Amniotic epithelial cell (primary cell): ENCODE measurements at places on chromosomes 2 and 18.
A peak's percentile ranks its signal among the peaks of the same experiment; 100 is the strongest.

DNA sequence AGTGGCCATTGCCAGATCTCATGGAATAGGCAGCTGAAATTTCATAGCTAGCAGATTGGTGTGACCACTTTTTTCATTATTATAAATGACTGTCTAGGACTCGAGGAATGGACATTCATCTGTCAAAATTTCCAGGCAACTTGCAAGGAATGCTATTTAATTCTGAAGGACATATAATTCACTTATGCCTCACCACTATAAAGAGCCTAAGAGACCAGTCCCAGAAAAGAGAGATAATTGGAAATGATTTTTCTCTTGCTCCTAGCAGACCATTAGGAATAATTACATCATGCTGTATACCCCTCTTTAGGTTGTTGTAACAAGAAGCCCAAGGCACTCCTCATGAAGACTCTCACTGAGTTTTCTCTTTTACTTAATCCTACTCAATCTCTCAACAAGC, 557.4 kb upstream of the RAB6C start:
- no peak for DNase-seq

- DNase-seq = no peak
Measured at GRCh38 chr2:222239091-222239490, 59.7 kb downstream of the PAX3 start.

DNA sequence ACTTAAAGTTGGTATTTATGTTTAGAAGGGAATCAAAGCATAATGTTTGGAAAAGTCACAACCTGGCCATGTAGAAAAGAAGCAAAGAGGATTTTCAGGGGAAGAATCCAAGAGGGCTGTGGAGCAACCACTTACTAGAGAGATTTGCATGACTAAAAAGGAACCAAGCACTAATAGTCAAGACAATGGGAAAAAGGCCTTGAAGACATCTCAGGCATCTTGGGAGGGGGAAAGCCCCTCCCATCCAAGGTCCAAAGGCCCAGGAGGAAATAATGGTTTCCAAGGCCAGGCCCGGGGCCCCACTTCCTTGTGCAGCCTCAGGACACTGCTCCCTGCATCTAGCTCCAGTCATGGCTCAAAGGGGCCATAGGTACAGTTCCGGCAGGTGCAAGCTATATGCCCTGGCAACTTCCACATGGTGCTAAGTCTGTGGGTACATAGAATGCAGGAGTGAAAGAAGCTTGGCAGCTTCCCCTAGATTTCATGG, 128.1 kb downstream of the EIPR1 start:
- DNase-seq = no peak

- no peak for DNase-seq
Measured at GRCh38 chr2:37291680-37292079, 33.0 kb downstream of the PRKD3 start.

- peak; percentile 90 for DNase-seq
Measured at GRCh38 chr18:61589053-61589723, 256.0 kb downstream of the CDH20 start.

DNA sequence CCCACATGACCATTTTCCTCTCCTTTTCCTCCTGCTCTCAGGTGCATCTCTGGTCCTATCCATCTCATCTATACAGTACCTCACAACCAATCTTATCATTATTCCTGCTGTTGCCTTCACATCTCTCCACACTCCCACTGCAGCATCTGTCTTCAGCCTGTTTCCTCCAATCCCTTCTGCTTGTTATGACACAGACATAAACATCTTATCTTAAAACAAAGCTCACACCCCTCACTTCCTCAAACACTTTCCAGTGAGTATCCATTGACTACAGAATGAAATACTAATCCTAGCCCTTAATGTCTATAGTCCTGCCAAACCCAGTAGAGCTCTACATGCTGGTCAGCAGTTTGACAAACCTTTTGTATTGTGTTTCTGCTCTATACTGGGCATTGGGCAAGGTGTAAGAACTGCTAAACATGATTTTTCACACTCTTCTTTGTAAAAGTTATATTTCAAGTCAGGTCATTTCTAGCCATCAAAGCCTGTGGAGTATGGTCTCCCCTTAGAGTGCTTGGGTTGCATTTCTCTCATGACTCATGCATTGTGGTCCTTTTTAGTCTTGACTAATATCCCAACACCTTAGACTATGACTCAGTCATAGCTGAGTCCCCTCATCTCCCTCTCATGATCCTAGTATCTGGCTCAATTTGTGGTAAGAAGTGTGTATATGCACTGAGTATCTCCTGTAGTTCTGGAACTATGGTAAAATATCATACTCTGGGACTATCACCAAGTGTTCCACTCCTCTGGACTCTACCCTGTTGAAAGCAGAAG, 187.0 kb downstream of the CYRIA start:
- DNase-seq = no peak

DNA sequence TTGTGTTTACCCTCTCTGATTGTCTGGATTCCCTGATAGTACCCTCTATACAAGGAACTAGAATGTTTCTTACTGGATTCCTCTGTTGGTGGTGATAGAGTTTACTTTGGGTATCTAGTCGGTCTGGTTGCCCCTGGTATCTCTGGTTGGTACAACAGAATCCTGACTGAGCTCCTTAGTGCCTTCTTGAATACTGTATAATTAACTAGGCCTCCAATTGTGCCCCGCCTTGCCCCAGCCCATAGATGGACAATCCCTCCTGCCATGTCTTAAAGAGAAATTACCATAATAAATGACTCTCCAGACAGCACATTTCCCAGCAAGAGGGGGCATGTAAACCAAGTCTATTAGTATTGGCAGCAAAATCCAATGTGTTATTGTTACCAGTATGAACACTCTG, 2.3 kb downstream of the SCN1A start:
- DNase-seq = no peak

GRCh38 chr2:234512884-234513669, 16.2 kb upstream of the ARL4C start:
- DNase-seq = peak; percentile 51

GRCh38 chr2:112033600-112033999, 21.5 kb upstream of the TMEM87B start:
- peak; percentile 90 for DNase-seq

DNA sequence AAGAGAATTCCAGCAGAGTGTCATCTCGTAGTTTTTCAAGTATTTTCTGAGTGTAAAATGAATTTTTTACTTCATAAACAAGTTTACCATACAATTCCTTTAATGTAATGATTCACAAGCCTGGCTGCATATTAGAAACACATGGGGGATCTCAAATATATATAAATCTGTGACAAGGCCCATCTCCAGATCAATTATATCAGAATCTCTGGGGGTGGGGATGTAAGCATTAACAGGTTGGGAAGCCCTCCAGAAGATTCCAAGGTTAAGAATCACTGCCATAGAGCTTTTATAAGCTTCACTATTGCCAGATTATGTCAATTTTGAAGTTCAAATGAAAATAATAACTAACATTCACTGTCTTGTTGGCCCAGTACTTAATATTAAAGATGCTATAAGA, 111.2 kb downstream of the BAZ2B start:
- no peak for DNase-seq

DNA sequence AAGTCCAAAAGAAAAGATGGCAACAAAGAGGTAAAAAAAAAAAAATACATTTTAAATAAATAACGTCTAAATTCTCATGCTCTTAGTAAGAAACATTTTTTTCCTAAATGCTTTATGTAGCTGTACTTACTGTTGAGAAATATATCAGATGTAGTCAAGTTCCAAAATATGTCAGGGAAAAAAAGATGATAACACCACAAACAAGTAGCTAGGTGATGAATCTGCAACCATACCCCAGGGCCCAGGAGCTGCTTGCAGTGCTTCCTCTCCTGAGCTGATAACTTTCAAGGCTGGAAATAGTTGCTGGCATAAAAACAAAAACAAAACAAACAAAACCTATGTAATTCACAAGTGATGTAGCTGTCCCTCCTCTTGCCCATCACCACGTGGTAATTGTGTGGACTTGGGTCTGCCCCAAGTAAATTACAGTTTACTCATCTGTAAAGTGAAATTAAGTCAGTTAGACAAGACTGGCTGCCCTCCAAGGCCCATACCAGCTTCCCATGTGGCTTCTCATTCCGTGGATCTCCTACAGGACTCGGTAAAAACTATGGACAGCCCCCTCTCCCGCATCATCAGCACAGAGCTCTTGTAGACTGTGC, 82.6 kb downstream of the SP100 start:
- peak; percentile 60 for DNase-seq

GRCh38 chr2:102336502-102336945, 19.1 kb upstream of the IL18R1 start:
- peak; percentile 70 for DNase-seq

- DNase-seq = no peak
Measured at GRCh38 chr18:45930963-45931362, 36.2 kb downstream of the EPG5 start.

DNA sequence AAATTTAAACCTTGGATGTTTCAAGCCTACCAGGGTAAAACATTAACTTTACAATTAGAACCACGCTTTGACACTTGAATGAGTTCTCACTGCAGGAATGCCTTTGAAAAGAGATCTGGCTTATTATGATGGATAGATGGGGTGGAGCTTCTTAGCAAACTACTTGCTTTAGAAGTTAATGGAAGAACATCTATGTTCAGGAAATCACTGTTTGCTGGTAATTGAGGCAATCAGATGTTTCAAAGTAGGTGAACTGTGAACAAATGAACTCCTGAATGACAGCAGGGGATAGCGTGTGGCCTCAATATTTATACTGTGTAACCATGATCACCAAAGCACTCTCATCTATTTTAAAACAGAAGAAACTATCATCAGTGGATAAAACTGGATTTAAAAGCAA, 383.6 kb downstream of the PIK3C3 start:
- no peak for DNase-seq

- peak; percentile 96 for DNase-seq
Measured at GRCh38 chr2:237886685-237887481, 27.5 kb downstream of the RAMP1 start.

GRCh38 chr18:5311301-5311989, 15.9 kb upstream of the ZBTB14 start:
- DNase-seq = no peak

DNA sequence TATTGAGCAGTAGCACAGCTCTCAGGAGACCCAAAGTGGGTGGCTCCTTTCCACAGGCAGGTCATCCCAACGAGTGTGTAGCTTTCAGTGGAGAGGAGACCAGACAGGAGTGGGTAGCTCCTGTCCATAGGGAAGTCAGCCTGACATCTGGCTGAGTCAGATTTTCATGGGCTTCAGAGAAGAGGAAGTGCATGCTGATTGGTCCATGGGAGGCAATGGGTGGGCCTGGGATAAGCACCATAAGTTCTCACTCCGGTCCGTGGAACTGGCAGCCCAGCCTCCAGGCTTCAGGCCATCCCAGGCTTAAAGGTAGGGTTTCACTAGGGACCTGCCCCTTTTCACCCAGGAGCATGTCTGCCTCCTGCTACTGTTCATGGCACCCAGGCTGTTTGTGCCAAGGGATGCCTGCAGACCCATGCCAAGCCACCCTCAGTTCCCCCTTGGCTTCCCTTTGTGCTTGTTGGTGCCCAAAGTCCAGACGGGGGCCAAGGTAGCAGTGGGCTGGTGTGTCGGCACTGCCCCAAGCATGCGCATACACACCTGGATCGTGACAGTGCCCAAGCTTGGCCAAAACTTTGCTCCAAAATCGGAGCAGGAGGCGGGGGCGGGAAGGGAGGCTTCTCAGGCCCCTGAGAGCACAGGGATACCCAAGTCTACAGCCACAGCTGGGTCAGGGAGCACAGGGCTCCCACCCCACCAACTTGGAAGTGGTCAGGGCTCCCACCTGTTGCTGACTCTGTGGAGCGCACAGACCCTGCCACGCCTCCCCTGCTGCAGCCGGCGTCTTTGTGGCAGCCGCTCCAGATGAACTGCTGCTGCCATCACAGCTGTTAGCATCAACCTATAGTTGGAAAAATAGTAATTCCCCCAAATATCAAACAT, 26.4 kb downstream of the MARCHF7 start:
- no peak for DNase-seq

DNA sequence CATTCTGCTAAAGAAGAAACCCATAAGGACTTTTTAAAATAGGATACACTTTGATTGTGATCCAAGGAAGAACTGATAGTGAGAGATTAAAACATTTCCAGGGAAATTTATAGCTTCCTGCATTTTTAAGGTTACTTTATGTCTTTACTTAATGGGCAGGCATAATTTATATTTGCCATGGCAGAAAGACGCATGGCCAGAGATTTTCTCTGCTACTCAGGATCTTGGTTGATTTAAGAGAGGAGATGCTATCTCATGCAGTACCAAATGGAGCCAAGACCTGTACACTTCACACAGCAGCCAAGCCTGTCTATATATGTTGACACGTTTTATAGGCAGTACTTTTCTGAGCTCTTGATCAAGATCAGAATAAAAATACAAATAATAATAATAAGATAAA, 60.9 kb upstream of the NT5C1B start:
- DNase-seq = peak; percentile 57

- DNase-seq = no peak
Measured at GRCh38 chr2:172993931-172994717, 81.5 kb upstream of the MAP3K20 start.

- DNase-seq = no peak
Measured at GRCh38 chr2:177797808-177798207, 274.8 kb downstream of the PDE11A start.
